ENCODE measurements at places on chromosomes 7 and 10. TPM values are rescaled to one million over a fixed set of nuclear protein-coding genes. Genes with fewer than 3 reads are reported as not detected.

GRCh38 chr10:105950410-105950809 lies 1214.1 kb downstream of the SORCS1 start:
- peak; percentile 82 for DNase-seq

DNA sequence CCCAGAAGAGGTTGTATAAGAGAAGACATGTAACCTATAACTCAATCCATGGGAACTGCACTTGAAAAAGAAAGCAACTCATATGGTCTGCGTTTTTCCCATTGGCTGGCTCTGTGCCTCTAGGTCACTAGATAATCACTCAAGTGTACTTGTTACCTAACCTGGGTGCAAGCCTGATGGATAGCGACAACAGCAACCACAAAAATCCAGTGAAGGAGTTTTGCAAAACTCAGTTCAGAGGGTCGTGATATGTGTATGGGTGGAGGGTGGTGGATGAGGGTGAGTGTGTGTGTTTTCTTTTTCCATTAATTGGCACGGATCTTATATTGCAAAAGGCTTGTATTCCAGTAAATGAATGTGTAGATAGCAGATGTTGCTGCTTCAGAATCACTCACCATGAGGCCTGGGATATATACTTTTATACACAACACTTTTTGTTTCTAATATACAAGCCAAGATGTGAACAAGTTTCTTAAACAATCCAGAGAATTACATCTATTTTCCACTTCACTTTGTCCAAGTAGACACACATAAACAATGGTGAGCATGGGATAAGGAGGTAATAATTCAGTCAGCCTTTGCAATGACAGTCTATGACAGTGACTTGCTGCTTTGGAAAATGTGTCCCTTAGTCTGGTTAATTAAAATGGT lies 286.9 kb upstream of the DKK1 start:
- no peak for DNase-seq

- DNase-seq: peak; percentile 71
Observed at GRCh38 chr10:71486484-71487114, 89.9 kb downstream of the CDH23 start.

DNA sequence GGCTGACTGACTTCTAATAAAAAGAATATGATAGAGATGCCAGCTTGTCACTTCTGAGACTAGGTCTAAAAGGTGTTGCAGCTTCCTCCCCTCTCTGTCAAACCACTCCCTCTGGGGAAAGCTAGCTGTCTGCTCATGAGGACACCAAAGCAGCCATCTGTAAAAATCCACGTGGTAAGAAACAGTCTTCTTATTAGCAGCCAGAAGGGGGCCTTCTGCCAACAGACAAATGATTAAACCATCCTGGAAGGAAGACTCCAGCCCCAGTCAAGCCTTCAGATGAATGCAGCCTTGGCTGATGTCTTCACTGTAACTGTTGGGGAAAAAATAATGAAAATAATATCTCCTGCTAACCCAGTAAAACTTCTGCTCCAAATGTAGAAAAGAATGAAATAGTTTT lies 41.9 kb upstream of the DAGLB start:
- DNase-seq: no peak

GRCh38 chr7:158054081-158054480 lies 533.5 kb downstream of the PTPRN2 start:
- no peak for DNase-seq

DNA sequence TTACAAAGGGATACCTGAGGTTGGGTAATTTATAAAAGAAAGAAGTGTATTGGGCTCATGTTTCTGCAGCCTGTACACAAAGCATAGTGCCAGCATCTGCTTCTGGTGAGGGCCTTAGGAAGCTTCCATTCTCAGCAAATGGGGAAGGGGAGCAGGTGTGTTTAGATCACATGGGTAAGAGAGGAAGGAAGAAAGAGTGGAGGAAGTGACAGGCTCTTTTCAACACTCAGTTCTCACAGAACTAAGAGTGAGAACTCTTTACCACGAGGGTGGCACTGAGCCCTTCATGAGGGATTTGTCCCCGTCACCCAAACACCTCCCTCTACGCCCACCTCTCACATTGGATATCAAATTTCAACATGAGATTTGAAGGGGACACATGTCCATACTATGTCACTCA lies 506 bp upstream of the FAM170B start:
- DNase-seq: no peak

DNA sequence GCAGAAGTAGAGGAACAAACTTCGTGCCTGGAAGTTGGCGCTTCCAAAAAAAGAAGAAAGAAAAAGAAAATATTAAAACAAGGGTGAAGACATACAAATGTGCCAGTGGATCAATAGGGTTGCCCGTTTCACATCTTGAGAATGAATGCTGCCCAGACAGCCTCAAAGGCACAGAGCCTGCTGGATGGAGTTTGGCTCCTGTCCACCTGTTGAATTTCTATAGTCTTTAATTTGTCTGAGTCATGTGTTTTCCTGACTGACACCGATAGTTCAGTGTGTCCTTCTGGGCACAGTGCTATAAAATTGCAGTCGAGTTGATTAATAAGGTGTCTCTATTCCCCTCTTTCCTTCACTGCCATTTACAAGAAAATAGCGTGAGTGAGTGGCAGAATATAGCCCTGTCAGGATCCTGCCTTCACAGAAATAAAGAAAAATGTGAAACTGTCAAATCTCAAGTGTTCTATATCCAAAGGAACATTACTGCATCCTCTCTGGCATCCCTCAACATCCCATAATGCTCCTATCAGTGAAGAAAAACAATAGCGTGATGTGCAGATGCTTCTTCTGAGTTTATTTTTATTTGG lies 471.3 kb upstream of the AUTS2 start:
- no peak for DNase-seq

DNA sequence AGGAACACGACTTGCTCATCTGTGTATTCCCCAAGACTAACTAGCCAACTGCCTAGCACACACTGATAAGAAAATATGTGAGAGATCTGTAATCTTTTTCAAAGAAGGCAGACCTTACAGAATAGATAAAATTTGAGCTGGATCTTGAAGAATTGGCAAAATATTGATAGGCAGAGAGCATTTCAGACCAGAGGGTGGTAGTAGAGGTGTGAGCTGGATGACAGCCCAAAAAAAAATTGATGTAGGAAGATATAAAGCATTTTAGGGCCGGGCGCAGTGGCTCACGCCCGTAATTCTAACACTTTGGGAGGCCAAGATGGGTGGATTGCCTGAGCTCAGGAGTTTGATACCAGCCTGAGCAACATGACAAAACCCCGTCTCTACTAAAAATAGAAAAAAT lies 1.2 kb upstream of the ZNF746 start:
- no peak for DNase-seq

DNA sequence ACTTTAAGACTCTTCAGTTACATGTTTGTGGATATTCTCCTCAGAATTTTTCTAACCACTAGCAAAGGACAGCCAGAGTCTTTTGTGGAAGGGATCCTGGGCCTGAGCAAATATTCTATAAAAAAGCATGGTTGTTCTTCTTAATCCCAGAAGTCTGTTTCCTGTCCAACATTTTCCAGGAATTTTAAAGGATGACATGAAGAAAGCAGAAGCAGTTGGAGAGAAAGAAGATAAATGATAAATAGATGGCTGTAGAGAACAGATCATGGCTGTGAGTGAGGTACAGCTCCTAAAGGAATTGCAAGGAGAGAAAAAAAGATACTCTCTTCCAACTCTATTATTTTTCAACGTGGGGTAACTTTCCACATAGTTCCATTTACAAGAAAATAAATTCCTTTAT lies 91.8 kb upstream of the STEAP4 start:
- DNase-seq: no peak

GRCh38 chr7:45129906-45130305 lies 18.4 kb upstream of the TBRG4 start:
- no peak for DNase-seq

GRCh38 chr7:134996097-134996550 lies 9.8 kb downstream of the AGBL3 start:
- peak; percentile 10 for DNase-seq

- DNase-seq: no peak
Observed at GRCh38 chr10:34217524-34217923, 597.6 kb downstream of the PARD3 start.

- peak; percentile 72 for DNase-seq
Observed at GRCh38 chr7:47485640-47486435, 96.1 kb downstream of the TNS3 start.

DNA sequence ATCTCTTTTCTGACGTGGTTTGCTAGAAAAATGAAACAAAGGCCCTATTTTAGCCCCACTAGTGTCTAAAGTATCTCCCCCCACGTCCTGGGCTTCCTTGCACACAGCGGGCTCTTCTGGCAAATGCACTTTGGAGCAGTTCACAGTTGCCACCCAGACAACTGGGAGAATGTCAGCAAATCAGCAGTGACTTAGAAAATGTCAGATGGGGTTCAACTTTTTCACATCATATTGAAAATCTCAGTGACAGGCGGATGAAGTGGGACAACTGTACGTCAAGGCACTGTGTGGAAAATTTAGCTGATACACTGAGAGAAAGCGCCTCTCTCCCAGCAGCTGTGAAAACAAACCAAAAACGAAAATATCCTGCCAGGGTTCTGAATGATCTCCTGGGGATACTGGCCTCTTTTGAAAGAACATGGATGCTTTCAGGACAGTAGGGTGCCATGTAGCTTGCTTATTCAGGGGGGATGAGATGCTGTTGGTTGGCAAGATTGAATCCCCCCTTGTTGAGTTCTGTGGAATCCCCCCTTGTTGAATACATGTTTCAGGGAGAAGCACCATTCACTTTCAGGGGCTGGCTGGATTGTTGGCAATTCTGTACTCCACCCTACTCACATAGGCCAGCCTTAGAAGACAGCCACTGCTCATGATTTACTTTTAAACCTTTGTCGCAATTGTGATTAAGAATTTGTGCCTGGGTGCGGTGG lies 372.8 kb upstream of the CELF2 start:
- DNase-seq: no peak

DNA sequence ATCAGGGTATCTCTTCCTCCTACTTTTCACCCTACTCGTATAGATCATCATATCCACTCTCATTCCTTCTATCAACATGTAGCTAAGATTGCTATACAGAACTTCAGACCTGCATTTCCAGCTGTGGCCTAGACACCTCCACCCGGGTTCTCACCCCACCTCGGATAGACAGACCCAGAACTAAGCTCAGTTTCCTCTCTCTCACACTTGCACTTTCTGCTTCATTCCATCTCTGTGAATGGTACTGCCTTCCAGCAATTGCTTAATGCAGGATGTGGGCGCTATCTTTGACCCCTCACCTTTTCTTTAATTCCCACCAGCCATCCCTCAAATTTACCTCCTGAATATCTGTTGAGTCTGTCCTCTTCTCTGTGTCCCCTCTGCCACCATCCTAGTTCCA lies 35.7 kb downstream of the AGK start:
- DNase-seq: no peak

DNA sequence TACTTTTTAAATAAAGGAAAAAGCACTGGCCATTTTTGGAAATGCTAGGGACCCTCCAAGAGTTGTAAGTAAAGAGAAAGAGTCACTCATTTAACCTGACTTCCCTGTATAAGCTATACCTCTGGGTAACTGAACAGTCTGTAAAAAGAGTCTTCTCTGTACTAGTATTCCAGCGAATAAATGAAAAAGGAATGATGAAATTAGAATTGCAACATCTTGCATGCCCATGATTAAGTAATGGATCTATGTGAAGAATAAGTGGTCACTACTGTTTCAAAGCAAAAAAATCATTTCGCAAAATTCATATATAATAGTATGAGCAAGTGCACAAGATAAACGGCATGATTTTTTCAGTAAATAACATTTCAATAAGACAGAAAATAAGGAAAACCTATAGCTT lies 116.8 kb downstream of the ZFAND4 start:
- DNase-seq: no peak

DNA sequence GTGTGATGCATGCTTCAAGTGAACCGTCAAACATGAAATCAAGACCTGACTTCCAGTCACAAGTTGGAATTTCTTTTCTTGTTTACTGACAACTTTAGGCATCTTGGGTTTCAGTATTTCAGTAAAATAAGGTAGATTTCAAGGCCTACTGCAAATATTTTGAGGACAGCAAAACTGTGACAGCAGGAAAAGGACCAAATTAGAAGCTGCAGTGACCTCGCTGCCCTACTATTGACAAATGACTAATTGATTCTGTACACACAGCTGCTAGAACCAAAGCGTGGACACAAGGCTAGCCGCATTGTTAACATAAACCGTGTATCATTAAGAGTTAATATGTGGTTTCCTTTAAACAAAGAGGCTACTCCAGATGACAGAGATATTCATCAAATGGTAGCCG lies 105.7 kb upstream of the SEC61G start:
- no peak for DNase-seq

- no peak for DNase-seq
Observed at GRCh38 chr7:36794689-36795088, 70.4 kb upstream of the AOAH start.

DNA sequence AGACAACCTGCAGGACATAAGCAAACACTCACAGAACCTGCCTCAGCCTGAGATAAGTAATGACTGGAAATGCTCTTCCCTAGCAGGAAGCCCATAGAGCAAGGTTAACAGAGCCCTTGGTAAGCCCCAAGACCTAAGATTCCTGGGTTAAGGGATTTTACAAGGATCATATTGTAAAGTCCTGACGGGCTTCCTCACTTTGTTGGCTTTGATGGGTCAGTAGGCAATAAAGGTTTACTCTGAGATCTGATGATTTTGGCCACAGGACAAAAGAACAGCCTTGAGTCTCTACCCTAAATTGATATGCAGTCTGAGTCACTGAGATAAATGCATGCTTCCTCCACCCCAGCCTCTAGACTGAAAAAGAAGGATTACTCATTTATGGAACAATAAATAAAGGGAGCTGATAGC lies 270.8 kb downstream of the HTR7 start:
- DNase-seq: peak; percentile 32

- no peak for DNase-seq
Observed at GRCh38 chr10:125633517-125633999, 49.4 kb downstream of the TEX36 start.

DNA sequence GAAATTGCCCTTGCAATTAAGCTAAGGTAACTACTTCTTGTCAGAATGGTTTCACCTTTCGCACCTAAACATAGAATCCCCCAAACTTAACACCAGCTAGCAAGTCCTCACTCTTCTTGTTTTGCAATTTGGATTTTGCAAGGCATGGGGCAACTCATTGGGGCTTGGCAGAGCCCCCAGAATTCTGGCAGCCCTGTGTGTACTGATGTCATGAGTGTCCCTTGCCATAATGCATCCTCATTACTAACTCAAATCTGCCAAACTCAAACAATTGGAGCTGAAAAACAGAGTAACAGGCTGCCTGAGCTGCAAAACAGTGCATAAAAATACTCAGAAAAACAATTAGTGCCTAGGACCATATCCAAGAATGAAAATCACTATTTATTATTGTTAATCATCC lies 7.9 kb upstream of the XPNPEP1 start:
- no peak for DNase-seq

Gene TAC1
- 0.38 TPM for polyA plus RNA-seq

Gene OR2A5
- 0.10 TPM for polyA plus RNA-seq

Gene SSMEM1
- not detected for polyA plus RNA-seq

Gene RADIL
- polyA plus RNA-seq: 0.53 TPM
